ENCODE measurements at places on chromosomes 7 and 10.

DNA sequence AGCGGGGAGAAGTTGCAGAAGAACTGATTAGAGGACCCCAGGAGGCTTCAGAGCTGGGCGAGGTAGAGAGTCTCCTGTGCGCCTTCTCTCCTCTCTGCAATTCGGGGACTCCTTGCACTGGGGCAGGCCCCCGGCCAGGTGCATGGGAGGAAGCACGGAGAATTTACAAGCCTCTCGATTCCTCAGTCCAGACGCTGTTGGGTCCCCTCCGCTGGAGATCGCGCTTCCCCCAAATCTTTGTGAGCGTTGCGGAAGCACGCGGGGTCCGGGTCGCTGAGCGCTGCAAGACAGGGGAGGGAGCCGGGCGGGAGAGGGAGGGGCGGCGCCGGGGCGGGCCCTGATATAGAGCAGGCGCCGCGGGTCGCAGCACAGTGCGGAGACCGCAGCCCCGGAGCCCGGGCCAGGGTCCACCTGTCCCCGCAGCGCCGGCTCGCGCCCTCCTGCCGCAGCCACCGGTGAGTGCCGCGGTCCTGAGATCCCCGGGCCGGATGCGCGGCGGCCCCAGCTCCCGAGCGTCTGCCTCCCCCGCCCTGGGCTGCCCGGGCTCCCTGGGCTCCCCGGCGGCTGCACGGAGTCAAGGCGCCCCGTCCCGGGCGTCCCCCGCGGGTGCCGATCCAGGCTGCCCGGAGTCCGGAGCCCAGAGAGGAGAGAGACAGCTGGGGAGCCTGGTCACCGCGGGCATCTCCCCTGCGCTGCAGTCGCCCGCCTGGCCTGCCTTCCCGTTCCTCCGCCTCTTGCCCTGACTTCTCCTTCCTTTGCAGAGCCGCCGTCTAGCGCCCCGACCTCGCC lies at the start of gene PLAU:
TSS of gene PLAU (plus strand) at position 369 of the 789 bp plus-strand sequence. CDS start 424 bp downstream, outside the sequence.
- peak; percentile 70 for DNase-seq

DNA sequence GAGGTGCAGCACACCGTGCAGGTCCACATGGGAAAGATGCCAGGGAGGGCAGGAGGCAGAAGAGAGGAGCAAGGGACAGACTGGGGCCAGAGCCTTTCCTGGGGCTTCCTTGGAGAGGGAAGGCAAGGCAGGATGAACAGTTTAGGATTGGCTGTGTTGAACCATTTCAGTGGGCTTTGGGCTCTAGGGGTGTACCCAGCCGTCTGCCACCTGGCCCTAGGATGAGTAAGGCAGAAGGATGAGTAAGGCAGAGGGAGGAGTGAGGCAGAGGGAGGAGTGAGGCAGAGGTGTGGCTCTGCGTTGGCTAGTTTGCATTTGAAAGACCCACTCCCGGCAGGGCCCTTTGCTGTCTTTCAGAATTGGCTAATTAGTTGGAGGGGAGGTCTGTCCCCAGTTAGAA lies 31.5 kb upstream of the PRF1 start:
- peak; percentile 88 for DNase-seq

DNA sequence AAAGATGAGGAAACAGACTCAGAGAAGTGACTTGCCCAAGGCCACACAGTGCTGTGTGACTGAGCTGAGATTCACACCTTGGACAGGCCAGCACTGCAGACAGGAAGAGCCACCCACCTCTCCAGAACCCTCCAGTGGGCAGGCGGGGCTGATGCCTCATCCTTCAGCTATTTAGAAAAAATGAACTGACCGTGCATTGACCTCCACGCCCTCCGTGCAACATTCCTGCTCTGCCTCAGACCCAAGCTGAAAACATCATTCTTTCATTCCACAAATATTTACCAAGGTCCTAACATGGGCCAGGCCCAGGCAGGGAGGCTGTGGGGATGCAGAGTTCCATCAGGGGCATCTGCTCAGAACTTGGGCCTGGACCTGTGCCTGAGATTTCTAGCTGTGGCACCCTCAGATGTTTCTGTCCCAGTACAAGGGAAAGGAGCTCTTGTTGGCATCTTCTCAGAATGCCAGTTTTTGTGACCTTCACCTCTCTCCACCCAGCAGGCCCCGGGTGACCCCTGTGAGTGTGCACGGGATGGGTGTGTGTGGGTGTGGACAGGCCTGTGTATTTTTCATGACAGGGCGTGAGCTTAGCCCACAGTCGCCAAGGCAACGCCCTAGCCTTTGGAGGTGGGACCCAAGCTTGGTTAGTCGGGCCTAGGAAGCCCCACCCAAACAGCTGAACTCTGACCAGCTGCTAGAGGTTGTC lies 6.5 kb downstream of the VSIR start:
- DNase-seq: no peak

- no peak for DNase-seq
Observed at GRCh38 chr10:72009425-72010081, 45.4 kb downstream of the CHST3 start.

GRCh38 chr10:91140995-91141549 lies 79.4 kb upstream of the PCGF5 start:
- DNase-seq: no peak

DNA sequence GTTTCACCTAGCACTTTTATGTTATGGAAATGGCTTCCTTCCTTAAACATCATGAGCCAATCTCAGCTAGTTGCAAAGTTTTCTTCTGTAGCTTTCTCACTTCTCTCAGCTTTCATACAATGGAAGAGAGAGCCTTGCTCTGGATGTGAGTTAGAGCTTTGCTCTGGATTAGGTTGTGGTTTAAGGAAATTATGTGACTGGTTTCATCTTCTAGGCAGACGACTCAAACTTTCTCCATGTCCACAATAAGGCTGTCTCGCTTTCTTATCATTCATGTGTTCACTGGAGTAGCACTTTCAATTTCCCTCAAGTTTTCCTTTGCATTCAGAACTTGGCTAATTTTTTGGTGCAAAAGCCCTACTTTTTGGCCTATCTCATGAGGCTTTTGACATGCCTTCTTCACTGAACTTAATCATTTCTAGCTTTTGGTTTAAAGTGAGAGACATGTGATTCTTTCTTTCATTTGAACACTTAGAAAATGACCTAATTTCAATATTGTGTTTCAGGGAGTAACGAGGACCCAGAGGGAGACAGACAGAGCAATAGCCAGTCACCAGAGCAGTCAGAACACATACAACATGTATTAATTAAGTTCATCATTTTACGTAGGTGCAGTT lies 49.8 kb downstream of the CNOT4 start:
- DNase-seq: no peak

DNA sequence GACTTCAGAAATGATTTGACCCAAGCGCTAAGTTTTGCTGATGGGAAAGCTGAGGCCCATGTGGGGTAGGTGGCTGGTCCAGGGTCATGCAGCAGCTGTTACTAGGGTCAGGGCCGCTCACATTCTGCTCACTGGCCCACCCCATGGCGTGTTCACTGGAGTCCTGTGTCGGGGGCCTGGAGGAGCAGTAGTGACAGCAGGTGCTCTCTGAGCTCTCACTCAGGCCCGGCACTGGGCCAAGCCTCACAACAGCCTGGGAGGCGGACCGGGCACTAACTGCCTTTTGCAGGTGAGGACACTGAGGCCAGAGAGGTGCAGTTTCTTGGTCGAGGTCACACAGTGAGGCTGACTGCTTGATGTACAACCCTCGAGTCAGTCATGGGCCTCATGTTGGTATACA lies 82.7 kb downstream of the GLRX3 start:
- DNase-seq: peak; percentile 20

- DNase-seq: peak; percentile 94
Observed at GRCh38 chr7:151123822-151124464, 37.7 kb downstream of the AGAP3 start.
